ENCODE measurements at places on chromosomes 1 and 21.

- DNase-seq: no peak
Measured at GRCh38 chr1:204044448-204044847, 28.5 kb upstream of the SOX13 start.

DNA sequence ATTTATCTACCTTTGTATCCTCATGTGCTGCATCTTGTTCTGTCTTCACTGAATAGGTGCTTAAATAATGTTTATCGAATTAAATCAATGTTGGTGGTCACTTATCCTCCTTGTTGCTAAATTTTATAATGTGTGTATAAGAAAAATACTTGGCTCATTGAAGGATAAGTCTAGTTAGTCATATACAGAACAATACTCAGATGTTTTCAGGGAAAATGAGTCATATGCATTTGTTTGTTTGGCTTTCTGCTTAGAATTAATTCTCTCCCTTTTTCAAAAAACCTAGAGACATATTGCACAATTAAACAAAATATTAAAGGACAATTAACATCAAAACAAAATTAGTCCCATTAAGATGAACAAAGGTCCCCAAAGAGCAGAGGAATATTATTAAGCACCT, 89.0 kb downstream of the UBE2U start:
- no peak for DNase-seq

- peak; percentile 33 for DNase-seq
Measured at GRCh38 chr1:8671306-8671917, 146.0 kb downstream of the RERE start.

DNA sequence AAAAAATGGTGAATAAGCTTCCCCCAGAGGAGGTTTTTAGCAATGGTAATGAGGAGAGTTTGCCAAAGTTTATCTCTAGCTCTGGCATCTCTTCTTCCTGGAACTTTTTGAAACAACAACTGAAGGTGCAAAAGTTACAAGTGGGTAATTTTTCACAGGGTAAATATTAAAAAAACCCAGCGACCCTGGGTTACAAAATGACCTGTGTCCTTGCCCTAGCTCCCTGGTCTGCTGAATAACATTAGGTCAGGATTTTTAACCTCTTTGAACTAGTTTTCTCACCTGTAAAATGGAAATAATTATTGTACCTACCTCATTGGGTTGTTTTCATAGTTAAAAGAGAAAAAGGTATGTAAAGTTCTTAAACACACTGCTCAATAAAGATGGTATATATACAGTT, 332.4 kb upstream of the DUSP10 start:
- no peak for DNase-seq

- no peak for DNase-seq
Measured at GRCh38 chr1:233238884-233239431, 56.6 kb downstream of the PCNX2 start.

Measured in CD4-positive, CD25-positive, alpha-beta regulatory T cell (primary cell).